IPS DF 6.9 (cell line): ENCODE measurements at places on chromosomes 6 and 20.

GRCh38 chr6:28496099-28496779, 19.4 kb downstream of the GPX6 start:
- no peak for DNase-seq

- no peak for DNase-seq
Observed at GRCh38 chr6:154782193-154782592, 49.0 kb downstream of the SCAF8 start.

- no peak for DNase-seq
Observed at GRCh38 chr20:48841875-48842529, 14.2 kb upstream of the PREX1 start.

- no peak for DNase-seq
Observed at GRCh38 chr6:24683297-24684296, 16.7 kb downstream of the ACOT13 start.

GRCh38 chr20:49890471-49891361, 24.6 kb downstream of the SPATA2 start:
- DNase-seq = no peak

- no peak for DNase-seq
Observed at GRCh38 chr20:31806564-31807355, 12.4 kb upstream of the MYLK2 start.

- no peak for DNase-seq
Observed at GRCh38 chr6:5138995-5139827, 54.1 kb downstream of the PPP1R3G start.

DNA sequence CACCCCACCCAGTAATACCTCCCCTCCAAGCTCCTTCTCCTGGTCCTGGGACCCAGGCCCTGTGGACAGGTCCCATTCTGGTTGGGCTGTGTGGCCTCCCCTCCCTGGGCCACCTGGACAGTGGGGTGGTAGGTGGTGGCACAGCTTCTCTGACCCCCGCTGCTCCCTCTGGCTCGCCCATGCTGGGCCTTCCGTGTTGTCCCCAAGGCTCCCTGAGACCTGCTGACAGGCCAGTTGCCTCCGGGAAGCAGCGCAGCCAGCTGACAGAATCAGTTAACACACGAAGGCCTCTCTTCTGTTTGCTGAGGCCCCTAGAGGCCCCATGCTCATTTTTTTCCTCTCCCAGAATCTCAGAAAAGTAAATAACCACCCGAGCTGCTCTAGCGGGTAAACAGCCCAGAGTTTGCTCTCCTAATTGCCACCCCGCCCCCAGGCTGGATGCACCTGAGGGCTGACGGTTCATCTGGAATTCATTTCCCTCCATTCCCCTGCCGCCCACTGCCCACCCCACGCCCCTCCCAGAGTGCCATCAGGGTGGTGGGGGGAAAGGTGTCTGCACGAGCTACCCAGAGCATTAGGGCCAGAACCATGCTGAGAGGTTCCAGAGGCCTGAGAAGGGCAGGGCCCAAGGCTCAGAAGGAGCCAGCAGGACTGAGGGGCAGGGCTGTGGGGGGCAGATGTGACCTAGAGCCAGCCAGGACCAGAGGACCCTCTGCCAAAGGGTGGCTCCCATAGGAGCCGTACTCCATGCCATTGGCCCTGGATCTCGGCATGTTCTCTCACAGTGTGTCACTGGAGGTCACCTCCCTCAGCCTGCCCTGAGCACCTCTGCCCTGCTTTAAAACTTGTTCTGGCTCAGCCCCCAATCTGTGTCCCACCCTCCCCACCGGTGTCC, 157.5 kb downstream of the GRM4 start:
- DNase-seq = no peak

DNA sequence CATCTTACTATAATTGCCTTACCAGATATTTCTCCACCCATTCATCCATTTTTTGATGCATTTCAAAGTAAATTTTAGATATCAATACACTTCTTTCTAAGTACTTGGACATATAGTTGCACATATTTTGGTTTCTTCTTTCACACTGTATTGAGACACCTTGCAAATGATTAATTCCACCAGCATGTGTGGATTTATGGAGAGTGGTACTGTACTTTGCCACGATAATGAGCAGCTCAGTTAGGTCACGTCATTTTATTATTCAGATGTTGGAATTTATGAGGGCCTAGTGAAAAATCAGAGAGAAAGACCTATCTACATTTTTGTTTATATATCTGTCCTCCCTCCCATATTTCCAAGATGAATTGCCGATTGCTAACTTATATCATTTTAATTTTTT, 5.3 kb downstream of the NFYA start:
- DNase-seq = no peak

GRCh38 chr6:29517728-29518440, 30.1 kb upstream of the MAS1L start:
- DNase-seq = no peak

DNA sequence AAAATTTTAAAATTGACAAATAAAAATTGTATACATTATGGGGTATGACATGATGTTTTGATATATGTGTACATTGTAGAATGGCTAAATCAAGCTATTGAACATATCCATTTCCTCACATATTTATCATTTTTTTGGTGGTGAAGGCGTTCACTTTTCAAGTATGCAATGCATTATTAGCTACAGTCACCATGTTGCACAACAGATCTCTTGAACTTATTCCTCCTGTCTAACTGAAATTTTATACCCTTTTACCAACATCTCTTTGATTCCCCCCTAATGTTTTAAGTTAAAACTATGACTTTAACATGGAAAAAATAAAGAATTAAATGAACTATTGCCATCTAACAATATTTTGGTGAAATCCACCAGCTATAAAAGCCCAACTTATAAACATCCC, 65.2 kb upstream of the UST start:
- no peak for DNase-seq

DNA sequence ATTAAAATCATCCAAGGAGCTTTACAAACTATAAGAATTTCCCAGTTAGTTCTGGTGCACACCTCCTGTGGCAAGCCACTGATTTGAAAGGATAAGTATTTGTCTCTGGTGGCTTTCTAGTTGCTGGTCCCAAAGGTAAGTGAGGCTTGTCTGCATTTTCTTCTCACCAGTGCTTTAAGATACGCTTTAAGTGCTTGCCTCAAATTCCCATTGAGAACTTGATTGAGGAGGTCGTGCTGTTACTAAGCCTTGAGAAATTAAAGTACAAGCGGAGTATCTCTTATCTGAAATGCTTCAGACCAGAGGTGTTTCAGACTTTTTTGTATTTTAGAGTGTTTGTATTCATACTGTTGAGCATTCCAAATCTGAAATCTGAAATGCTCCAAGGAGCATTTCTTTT, 29.9 kb upstream of the MYO6 start:
- no peak for DNase-seq
